Left ventricle myocardium inferior (tissue), 1 donor: ENCODE measurements at places on chromosomes 2 and 18. TPM values are rescaled to one million over a fixed set of nuclear protein-coding genes. Genes with fewer than 3 reads are reported as not detected.

The DYSF gene
- 48.2 TPM for total RNA-seq

The SDC1 gene
- total RNA-seq = 0.41 TPM

The KLHL41 gene
- 163 TPM for total RNA-seq

The ADNP2 gene
- total RNA-seq = 7.5 TPM

The UCN gene
- total RNA-seq = 1.5 TPM

The ARHGAP25 gene
- total RNA-seq = 5.3 TPM

The SLC9A2 gene
- total RNA-seq = 0.25 TPM

The CNTNAP5 gene
- total RNA-seq = not detected

The RNF149 gene
- 12.0 TPM for total RNA-seq

The CAVIN2 gene
- total RNA-seq = 93.9 TPM
